ENCODE measurements at places on chromosomes 3 and 15. TPM values are rescaled to one million over a fixed set of nuclear protein-coding genes. Genes with fewer than 3 reads are reported as not detected.

GRCh38 chr15:48653913-48654670 is 8.6 kb upstream of the FBN1 start:
- no peak for DNase-seq

DNA sequence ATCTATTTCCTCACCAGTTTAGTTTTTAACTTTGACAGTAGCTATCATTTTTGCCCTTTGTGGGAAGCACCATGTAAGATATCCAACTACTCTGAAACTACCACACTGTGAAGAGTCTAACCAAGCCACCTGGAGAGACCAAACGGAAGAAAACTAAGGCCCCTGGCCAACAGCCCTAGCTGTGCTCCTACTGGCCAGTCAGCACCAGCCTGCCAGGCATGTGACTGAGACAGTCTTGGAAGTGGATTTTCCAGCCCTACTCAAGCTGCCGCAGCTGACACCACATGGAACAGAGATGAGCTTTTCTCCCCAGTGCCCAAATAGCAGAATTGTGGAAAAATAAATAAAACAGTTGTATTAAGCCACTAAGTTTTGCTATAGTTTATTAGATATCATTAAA is 2.9 kb upstream of the TBC1D5 start:
- no peak for DNase-seq

The TSEN2 gene
- polyA plus RNA-seq, result 8.3 TPM

The EIF4E3 gene
- polyA plus RNA-seq, result 1.3 TPM

The CCR1 gene
- polyA plus RNA-seq, result not detected

The ZSCAN29 gene
- 2.9 TPM for polyA plus RNA-seq

GRCh38 chr3:36429986-36430485 is 49.7 kb downstream of the STAC start:
- DNase-seq, result no peak

The LRRC2 gene
- 0.08 TPM for polyA plus RNA-seq

DNA sequence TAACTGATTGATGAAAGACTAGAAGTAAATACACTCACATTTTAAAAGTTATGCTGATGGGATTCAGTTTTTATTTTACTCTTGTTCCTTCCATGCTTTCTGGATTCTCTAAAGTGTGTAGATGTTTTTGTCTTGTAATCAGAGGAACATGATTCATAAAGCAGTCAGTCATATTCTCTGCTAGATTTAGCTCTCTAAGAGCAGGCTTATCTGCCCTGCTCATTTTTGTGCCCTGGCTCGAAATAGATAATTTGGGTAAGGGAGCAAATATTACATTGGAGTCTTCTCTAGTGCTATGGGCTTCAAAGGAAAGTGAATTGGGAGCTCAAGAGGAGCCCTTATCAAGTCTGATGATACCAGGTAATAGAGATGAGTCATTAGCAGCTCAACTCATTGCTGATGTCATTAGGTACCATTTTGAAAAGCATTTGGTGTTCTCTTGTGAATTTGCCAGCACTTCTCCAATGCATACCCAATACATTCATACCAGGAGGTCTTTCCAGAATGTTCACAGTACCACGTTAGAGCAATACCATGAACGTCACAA is 27.7 kb downstream of the SACM1L start:
- DNase-seq, result no peak

GRCh38 chr3:78507196-78507984 is 1260.4 kb downstream of the ROBO1 start:
- DNase-seq, result no peak

The MUSTN1 gene
- 1.1 TPM for polyA plus RNA-seq

DNA sequence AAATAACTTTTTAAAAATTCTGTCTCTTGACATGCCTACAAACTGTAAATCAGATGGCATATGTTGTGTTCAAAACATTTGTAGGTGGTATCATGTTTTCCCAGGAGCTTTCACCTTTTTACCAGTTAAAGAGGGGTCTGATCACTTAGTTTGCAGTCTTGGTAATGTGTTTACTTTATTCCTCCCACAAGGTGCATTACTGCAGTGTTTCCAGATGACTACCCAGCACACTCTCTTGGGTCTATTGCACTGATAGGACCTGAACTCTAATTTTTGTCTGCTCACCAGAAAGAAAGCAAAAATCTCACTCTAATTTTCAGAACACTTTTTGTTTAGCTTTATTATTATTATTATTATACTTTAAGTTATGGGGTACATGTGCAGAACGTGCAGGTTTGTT is 734.1 kb downstream of the GBE1 start:
- no peak for DNase-seq

DNA sequence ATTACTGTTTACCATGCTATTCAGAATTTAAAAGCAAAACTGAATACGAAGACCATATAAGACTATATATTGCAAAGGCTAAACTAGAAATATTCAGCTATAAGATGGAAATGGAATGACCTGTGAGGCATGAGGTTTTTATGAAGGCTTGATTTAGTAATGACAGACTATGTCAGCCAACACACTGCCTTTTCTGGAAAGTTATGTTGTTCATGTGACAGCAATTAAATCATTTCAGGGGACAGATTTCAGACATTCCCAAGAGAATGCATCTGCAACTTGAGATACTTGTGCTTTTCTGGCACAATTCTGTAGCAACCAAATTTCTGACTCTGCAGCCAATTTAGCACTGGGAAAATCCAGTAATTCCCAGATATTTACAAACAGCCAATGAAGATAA is 8.6 kb upstream of the GATM start:
- DNase-seq, result no peak

DNA sequence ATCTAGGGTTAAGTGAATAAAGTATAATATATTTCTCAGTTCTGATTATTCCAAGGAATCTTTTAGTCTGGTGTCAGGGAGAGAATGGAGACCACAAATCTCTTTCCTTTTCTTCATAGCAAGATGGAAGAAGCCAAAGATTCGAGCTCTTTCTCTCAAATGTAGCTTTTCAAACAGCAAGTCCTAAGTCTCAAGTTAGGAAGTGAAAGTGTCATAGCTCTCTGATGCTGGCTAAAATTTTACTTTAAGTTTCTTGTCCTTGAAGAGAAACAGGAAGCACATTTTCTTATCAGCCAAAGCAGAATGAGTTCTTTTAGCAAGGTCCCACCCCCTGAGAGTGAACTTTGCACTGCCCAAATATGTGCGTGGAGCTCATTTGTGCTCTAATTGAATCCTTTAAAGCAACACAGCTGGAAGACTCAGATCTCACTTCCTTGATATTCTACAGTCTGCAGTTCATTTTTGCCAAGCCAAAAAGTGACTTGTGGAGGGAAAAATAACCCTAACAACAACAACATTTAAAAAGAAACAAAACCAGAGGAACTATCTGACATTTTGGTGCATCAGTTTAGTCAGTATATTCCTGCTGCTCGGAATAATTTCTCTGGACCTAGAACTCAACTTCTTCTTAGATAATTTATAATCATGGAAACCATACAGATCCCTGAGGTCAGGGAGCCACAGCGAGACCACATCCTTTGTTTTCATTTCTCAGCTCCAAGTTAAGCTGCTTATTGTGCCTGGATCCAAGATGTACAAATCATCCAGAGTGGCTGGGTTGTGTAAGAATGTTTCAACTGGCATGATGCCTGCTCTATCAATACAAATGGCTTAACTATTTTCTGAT is 238.7 kb upstream of the P2RY1 start:
- peak; percentile 97 for DNase-seq

DNA sequence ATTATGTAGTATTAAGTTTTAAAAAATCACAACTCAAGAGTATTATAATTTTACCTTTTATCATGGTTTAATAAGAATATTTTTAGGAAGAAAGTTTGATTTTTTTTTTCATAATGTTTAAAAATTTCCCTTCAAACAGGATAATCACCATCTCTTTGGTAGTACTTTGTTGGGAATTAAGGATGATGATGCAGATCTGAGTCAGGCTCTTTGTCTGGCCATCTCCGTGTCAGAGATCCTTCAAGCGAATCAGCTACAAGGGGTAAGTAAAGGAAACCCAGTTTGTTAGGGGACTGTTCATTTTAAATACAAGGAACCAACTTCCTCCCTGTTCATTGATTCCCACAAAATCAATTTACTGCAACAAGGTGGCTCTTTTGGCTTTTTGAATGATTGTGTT is 36.8 kb upstream of the NIT2 start:
- no peak for DNase-seq

- no peak for DNase-seq
Measured at GRCh38 chr15:89657686-89658200, 2.5 kb upstream of the KIF7 start.

GRCh38 chr3:185423178-185423577 is 60.2 kb downstream of the MAP3K13 start:
- peak; percentile 39 for DNase-seq

The ZNF592 gene
- polyA plus RNA-seq, result 12.3 TPM

GRCh38 chr15:100032358-100033085 is 299.3 kb upstream of the LYSMD4 start:
- DNase-seq, result no peak

The CHRM5 gene
- polyA plus RNA-seq, result 0.03 TPM

The TMOD2 gene
- 0.32 TPM for polyA plus RNA-seq

DNA sequence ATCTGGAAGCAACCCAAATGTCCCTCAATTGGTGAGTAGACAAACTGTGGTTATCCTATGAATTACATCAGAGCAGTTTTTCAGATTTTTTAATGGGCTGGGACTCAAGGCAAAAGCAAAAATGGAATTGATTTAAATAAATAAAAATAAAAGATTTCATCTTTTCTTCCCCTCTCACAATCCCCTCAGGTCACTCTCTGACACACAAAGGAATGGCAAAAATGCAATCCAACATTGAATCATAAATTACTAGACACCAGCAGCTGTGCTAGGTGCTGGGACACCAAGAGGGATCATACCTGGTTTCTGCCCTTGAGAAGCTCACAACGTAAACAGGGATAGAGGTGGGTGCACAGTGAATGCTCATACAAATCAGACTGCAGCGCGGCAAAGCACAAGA is 58.8 kb downstream of the CPN2 start:
- no peak for DNase-seq

DNA sequence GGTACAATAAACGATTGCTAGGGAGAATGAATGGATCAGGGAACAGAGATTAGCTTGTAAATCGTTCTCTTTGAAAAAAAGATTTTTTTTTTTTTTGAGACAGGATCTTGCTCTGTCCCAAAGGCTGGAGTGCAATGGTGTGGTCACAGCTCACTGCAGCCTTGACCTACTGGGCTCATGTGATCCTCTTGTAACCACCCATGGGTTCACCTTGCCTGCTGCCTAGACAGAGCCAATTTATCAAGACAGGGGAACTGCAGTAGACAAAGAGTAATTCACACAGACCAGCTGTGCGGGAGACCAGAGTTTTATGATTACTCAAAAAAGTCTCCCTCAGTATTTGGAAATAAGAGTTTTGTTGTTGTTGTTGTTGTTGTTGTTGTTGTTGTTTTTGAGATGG is 39.6 kb downstream of the METTL6 start:
- no peak for DNase-seq

DNA sequence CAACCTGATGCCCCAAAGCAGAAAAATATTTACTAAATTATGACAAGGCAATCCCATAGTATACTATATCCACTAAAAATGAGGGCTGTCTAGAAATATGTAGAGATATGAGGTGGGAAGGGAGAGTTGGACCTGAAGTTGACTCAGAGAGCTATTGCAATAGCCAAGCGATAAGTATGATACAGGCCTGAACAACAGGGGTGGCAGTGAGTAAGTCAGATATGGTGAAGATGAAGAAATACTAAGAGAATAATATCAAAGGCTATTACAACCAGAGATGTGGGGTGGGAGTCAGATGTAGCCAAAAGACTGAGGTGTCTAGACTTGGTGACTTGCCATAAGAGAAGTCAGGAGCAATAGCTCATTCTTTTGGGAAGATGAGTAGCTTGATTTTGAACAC is 9.2 kb downstream of the HSPBAP1 start:
- no peak for DNase-seq

DNA sequence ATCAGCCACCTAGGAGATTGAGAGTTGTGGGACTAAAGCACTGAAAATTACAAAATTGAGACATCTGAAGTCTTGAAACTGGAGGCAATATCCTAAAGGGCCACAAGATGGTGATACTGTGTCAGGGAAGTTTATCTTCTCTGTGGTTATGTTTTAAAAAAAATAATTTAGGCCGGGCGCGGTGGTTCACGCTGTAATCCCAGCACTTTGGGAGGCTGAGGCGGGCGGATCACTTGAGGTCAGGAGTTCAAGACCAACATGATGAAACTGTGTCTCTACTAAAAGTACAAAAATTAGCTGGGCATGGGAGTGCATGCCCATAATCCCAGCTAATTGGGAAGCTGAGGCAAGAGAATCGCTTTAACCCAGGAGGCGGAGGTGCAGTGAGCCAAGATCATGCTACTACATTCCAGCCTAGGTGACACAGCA is 17.9 kb upstream of the NIT2 start:
- peak; percentile 64 for DNase-seq

The TRH gene
- polyA plus RNA-seq, result not detected

Measured in endothelial cell of umbilical vein (primary cell).